ENCODE measurements at places on chromosomes 3 and 15. TPM values are rescaled to one million over a fixed set of nuclear protein-coding genes. Genes with fewer than 3 reads are reported as not detected.

DNA sequence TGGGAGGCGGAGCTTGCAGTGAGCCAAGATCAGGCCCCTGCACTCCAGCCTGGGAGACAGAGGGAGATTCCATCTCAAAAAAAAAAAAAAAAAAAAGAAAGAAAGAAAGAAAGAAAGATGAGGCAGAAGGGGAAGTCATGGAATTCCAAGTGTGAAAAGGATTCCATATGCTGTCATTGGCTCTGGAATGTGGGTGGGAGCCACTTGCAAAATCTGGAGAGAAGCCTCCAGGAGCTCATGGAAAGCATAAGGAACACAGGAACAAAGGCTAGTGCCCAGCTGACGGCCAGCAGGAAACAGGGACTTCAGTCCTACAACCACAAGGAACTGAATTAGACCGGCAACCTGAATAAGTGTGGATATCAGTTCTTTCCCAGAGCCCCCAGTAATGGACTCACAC, 12.5 kb upstream of the TRAK1 start:
- DNase-seq: no peak

DNA sequence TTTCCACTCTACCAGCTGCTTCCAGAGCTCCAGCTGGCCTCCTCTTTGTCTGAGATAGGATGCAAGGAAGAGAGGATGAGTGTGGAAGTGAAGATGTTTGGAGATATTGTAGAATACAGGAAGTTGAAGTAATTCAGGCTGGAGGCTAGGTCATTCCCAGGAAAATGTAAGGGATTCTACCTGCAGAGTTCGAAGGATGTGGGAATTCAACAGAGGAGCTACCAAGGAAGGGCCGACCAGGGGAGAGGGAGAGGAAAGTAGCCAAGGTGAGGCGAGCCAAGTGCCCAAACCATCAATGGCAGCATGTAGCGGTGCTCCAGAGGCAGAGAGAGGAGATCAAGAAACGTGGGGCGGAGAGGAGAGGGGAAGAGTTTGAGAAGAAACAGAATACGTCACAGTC, 49.0 kb upstream of the EPHB3 start:
- DNase-seq: no peak

DNA sequence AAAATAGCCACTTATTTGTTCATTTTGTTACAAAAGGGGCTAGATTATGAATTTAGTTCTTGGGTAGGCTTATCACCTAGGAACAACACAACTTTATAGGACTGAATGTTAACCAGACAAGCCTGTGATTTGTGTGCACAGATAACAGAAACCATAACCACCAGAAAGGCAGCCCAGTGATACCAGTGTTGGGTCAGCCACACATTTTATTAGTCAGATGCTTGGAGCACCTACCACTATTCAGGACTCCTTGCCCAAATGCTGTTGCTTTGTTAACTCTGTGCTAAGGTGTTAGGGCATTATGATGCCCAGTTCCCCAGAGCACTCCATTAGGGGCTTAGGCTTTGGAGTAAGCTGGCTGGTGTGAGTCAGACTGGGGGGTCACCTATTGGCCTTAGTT, 22.5 kb downstream of the PLCL2 start:
- DNase-seq: peak; percentile 16

ADGRG7 gene
- total RNA-seq: 46.5 TPM

DNA sequence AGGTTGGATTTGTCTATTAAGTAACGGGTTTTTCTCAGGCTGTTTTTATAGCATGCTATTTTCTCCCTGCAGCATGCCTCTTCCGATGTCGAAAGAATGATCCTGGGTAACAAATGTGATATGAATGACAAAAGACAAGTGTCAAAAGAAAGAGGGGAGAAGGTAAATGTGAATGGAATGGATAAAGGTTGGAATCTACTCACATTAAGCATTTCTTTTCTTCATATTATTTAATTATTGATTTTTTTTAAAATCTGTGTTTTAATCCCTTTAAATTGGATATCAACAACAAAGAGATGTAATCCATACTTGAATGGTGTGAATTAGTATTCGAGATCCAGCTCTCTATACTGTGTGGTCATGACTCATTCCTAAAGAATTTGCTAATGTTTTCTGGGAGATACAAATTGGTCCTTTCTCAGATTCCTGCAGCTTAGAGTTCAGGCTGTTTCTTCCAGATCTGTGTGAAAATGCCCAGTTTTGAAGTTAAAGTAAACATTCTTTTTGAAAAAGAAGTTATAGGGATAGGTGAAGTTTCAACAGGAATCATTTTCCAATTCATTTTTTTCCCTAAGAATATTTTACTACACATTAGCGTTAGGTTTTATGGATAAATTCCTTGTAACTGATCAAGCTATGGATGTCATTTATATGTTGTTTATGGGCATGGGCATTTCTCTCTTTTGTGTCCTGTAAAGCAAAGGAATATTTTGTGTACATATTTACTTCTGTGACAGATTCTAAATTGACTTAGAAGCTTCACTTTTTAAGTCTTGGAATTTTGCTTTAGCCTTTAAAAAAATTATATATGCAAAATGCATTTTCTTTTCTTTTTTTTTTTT, 20.8 kb upstream of the APH1B start:
- DNase-seq: peak; percentile 80

DNA sequence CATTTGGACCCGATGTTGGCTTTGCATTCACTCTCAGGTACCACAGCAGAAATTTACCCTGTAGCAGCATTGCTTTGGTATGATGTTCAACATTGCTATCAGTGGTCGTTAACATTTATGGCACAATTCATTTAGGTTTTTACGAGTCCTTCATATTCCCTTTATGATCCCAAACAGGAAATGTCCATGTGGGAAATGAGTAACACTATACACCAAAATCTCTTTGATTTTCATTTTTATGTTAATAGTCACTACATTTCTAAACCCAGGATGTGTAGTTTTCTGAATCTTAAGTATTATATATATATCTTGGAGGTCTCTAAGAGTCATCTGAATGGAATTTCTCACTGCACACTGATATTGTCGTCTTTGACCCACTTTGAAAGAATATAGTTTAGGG, 78.5 kb upstream of the RBMS3 start:
- peak; percentile 29 for DNase-seq

GRCh38 chr3:120173056-120173675, 78.9 kb upstream of the GSK3B start:
- no peak for DNase-seq

DNA sequence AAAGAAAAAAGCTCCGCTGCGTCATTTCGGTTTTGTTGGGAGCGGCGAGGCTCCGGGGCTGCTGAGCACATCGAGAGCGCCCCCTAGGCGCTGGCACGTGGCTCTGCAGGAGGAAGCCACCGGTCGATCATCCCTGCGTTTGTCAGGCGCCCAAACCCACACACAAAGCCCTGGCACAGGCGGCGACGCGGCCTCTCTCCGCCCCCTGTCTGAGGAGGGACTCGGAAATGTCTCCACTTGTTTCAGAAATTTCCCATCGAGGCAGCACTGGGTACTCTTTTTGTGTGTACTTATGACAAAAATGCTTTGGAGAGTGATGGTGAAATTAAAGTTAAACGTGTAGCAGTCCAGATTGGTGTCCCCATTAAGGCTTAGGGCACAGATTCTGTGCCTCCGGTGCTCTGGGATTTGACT, 407.3 kb upstream of the ONECUT1 start:
- peak; percentile 51 for DNase-seq

ST8SIA2 gene
- 5.9 TPM for total RNA-seq

DNA sequence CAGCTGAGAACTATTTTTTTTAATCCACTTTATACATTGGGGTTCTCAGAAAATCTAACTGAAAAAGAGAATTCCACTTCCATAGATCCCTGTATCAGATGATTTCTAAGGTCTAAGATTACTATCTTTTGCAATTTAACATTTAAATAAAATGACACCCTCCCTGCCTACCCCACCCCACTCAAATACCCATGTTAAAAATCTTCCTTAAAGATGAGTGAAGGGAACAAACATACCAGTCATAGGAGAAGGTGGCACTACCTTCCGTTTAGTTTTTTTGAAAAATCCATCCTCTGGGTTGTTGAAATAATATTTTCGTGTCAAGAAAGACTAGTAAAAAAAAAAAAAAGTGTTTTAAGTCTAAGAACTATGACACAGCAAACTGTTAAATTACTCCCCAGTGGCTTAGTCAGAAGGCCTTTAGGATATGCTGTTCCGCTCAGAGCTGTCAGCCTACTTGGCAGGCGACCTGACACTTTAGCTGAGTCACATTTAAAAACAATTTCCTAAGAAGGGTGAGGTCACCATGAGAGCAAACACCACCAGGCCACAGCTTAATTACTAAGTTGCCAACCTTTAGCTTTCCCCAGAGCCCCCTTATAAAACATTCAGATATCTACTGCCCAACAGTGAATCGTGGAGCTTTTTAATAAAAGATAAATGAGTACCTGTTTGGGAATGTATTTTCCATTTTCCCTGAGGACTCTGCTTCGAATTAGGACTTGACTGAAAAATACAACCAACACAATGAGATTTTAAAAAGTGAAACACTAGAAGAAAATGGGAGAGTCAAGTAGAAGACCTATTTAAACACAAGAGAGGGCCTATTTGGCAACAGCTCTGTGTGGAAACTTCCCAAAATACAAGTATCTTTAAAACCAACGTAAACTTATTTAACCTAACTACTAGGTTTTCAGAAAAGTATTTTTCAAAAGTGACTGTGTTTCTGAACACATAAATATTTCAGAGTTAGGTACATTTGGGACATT, 9.6 kb downstream of the EMC3 start:
- DNase-seq: peak; percentile 98

DNA sequence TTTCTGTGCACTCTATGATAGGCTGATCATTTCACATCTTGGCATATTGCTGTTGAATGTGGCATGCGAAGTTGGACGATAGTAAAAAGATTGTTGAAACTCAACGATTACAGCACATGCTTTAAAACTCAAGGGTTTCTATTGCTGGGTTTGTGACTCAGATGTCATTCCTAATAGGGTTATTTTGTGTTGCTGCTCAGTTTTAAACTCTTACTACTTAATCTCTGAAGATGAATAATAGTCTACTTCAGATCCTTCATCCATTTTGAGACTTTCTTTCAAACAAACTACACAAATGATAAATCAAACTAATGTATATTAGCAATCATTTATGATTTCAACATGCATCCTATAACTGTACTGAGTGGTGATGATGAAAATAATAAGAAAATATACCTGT, 71.3 kb upstream of the MBNL1 start:
- DNase-seq: no peak

ZNF501 gene
- total RNA-seq: 11.5 TPM

TYRO3 gene
- 17.2 TPM for total RNA-seq

DNA sequence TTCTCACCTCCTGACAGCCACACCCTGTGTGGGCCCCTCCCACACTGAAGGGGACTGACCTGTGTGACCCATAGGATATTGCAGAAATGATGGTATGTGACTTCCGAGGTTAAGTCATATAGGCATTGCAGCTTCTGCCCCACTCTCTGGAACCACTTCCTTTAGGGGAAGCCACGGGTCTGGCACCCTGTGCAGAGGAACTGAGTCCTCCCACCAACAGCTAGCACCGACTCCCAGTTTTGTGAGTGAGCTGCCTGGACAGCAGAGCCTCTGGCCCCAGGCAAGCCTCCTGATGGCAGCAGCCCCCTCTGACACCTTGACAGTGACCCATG, 24.6 kb upstream of the SLC6A6 start:
- DNase-seq: no peak

SNTN gene
- 0.24 TPM for total RNA-seq

DNA sequence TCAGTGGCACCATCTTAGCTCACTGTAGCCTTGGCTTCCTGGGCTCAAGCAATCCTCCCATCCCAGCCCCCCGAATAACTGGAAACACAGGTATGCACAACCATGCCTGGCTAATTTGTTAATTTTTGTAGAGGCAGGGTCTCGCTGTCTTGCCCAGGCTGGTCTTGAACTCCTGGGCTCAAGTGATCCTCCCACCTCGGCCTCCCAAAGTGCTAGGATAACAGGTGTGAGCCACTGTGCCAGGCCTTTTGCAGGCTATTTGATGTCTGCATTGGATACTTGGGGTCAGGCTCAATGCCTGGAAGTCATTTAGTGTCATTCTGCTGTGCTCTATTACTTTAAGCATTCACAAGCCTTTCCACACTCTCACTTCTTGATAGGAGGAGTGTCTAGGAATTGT, 17.6 kb downstream of the LIMD1 start:
- DNase-seq: no peak

GRCh38 chr3:10460951-10461545, 44.3 kb downstream of the ATP2B2 start:
- no peak for DNase-seq

DNA sequence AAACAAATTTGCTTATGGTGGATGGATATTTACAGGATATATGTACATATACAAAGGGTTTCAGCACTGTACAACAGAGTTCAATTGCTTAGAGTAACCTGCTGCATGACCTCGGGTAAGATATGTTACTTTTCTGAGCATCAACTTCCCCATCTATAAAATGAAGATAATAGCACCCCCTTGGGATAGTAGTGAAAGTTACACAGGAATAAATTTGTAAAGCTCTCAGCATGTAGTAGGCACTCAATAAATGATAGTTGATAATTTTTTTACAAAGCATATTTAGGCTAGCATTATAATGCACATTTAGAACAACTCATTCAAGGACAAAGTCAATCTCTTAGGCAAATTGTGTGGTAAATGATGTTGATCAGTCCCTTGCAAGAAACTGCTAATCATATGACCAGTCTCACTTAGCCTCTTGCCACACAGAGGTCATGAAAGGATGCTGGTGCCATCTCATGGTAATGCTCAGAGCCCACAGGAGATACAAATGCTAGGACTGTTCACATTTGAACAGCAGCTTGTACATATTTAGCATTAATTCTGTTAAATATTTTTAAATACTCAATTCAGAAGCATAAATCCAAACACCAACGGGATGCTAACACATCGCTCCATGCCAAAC, 123.9 kb downstream of the MAGI1 start:
- DNase-seq: no peak

DNA sequence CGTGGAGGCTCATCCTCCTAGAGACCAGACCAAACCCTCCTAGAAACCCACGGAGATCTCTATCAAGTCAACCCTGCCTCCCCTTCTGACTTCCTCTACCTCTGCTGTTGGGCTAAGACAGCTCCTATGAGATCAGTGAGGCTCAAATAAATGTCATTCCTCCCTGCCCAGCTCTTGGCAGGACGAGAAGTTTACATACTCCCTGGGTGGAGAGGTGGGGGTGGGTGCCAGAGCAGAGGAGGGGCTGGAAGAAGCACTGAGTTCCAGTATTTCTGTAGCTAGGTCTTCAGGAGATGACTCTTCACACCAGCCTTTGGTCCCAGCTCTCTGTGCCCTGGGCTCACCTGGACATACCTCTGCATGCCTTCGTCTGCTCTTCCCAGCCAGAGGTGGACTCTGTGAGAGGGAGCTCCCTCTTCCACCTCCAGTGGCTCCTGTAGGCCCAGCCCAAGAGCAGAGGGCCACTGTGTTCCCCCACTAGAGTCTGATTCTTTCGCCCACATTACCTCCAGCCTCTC, 42.4 kb upstream of the TLE3 start:
- DNase-seq: no peak

- no peak for DNase-seq
Measured at GRCh38 chr15:62945760-62946159, 96.8 kb upstream of the TPM1 start.

SSUH2 gene
- total RNA-seq: 0.53 TPM

GRCh38 chr3:190442240-190442639, 7.5 kb downstream of the TMEM207 start:
- DNase-seq: no peak

ACTC1 gene
- total RNA-seq: 2,394 TPM

ARGFX gene
- not detected for total RNA-seq

HESX1 gene
- 2.5 TPM for total RNA-seq

SENP2 gene
- 53.6 TPM for total RNA-seq

GRCh38 chr3:49618412-49618811, 55.7 kb upstream of the APEH start:
- DNase-seq: peak; percentile 45
